ENCODE measurements at places on chromosomes 2 and 18.

GRCh38 chr2:60849187-60849586 lies 32.2 kb upstream of the REL start:
- no peak for DNase-seq

DNA sequence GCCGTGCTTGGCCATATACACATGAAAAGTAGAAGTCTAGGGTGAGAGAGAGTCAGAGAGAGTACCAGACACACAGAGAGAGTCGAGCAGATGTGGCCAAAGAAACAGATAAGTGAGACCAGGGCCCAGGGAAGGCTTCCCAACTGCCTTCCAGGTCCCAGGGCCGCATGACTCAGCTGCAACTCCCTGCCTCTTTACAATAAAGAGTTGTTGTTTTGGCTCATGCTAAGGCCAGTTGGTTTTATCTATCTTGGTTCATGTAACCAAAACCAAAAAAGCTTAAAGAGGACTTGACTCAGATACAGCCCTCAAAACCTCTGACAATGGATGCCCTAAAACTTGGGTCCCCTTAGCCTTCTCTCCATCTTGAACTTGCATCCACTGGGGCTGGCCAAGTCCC lies 36.9 kb downstream of the REEP1 start:
- DNase-seq, result no peak

GRCh38 chr2:18585526-18585925 lies 3.8 kb downstream of the NT5C1B start:
- no peak for DNase-seq

DNA sequence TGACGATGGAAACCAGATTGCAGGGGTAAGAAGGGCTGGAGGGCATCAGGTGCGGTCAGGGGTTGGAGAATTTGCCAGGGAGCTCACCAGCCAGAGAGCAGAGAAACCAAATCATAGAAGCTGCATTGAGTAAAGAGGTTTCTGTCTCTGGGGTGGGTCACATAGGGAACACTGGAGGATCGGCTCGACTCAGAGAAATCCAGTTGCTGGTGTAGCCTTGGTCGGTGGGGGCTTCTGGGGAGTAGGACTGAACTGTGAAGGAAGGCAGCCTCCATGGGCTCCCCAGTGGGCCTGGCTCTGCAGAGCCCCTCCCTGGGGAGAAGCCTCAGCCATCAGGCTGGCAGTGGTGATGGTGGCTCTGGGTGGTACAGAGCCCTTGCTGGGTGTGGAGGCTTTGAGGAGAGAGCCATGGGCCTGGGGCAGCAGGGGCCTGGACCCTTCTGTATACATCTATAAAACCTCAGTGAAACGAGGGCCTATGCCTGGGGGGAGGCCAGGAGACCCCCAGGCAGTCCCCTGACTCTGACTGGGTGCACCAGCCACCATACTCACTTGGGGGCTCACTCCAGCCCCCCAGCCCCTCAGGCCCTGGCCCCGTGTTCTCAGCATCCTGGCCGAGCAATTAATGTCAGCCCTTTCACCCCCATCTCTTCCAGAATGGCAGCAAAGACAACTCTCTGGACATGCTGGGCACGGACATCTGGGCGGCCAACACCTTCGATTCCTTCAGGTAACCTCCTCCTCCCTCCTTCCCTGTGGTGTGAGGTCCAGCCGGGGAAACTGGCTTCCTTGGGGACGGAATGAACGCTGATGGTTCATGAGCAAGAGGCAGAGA lies 124.5 kb downstream of the CTIF start:
- DNase-seq, result peak; percentile 37

- no peak for DNase-seq
Measured at GRCh38 chr2:72605836-72606442, 219.9 kb downstream of the EXOC6B start.

GRCh38 chr2:236743039-236743920 lies 173.7 kb downstream of the ACKR3 start:
- no peak for DNase-seq

DNA sequence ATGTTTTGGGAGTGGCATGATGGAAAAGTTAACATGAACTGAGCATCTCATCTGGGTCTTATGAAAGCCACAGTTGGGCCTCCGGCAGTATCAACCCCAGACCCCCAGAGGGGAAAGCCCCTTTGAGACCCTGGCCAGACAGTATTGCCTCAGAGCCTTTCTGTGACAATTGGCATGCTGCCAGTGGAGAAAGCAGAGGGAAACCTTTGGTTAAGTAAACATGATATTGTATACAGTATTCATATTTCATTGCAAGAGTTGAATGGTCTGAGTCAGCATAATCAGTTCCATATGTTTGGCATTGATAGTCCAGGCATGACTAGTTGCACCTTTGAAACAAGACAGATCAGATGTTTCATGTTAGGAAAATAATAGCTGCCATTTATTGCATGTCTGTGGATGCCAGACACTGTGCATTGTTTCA lies 20.0 kb downstream of the MERTK start:
- DNase-seq, result no peak

DNA sequence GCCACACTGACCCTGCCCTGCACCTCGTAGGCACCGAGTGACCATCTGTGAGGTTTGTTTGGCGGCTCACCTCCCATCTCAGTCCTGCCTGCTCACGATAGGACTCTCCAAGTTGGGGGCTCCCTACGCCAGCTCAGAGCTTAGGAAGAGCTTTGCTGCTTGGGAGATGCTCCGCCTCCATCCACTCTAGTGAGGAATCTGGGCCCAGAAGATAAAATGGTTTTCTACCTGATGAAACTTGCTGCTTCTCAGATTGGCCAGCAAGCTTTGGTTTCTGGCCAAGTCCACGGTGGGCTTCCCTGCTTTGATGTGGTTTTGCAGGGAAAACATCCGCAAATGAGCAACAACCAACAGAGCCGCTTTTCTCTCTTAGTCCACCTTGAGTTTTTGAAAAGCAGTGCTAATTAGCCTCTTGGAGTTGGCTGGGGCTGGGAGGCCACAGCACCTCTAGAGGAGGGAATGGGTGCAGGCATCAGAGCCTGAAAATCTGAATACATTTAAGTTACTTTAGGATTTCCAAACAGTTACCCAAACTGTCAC lies 42.2 kb downstream of the THNSL2 start:
- no peak for DNase-seq

DNA sequence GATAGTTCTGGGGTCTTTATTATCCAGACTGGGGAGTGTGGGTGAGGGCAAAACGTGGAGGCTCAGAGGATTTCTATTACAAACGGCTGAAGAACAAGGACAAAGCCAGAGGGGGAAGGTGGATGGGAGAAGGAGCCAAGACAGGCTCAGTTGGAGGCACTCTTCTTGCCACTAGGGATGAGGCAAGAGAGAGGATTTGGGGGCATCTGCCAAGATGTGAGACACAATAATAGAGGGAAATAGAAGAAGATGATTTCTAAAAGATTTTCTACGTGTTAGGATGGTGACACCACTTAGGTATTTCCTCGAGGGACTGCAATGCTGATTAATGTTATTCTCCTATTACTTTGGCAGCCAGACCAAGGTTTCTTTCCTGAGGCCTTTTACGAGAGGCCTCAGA lies 71.8 kb downstream of the APOB start:
- DNase-seq, result no peak

DNA sequence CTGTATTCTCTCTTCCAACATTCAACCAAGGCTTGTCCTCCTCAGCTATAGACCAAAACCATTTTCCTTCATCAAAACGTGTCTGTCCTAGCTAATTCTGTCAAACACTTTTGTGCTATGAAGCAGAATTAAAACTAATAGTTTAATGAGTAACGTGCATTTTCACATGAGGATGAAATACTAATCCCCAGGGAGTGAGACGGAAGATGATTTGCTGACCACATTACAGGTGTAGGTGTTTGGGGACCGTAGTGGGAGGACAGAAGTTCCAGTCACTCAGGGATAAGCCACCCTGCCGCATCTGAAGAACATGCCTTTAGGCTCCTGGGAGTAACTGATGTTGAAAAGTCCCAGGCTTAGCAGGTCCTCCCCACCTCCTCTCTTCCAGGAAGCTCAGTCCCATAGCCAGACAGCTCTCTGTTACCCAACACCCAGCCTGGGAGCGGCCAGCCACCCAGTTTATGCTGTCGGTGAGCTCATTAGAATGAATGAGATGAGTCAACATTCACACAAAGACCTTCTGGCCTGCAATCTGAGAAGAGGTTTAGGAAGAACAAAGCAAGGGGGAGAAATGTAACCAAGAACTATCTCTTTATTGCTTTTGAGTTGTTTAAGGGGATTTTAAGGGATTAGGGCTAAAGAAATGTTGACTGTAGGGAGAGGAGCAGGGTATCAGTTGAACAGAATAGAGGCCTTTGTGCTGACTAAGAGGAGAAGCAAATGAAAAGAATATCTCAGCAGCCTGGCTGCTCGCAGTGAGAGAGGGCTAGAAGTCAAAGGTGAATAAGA lies 122.5 kb downstream of the FOXI3 start:
- DNase-seq, result no peak

DNA sequence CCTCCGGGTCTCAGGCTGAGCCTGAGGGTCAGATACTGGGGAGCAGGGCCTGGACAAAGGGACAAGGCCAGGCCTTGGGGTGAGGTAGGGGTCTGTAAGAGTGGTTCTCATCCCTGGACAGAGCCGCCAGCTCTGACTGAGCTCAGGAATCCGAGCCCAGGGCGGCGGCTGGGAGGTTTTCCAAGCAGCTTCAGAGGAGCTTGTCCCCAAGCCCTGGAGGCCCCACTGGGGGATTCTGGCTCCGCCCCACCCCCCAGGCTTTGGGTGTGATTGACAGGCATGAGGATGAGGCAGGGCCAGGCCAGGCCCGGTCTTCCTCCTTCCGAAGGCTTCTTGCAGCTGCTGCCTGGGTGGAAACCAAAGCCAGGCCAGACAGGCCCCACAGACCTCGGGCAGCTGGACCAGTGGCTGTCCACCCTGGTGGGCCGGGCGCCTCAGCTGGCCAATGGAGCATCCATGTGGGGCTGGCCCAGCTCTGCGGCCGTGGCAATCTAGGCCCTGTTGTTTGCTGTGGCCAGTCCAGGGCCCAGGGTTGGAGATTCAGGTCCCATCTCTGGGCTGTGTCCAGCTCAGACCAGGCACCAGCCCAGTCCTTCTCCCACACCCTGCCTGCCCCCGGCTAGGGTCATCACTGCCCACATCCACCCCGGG lies 23.1 kb upstream of the GPC1 start:
- DNase-seq, result no peak

GRCh38 chr2:69134306-69134945 lies 121.4 kb downstream of the ANTXR1 start:
- DNase-seq, result no peak

- no peak for DNase-seq
Measured at GRCh38 chr2:176166272-176166671, 9.2 kb downstream of the HOXD3 start.

- DNase-seq, result no peak
Measured at GRCh38 chr2:189178054-189178453, 1.5 kb downstream of the COL5A2 start.

GRCh38 chr2:240919161-240919781 lies 13.1 kb downstream of the CROCC2 start:
- peak; percentile 7 for DNase-seq

- DNase-seq, result no peak
Measured at GRCh38 chr2:29082804-29083495, 8.6 kb upstream of the PCARE start.

- DNase-seq, result no peak
Measured at GRCh38 chr18:66346833-66347588, 256.9 kb downstream of the CDH19 start.

DNA sequence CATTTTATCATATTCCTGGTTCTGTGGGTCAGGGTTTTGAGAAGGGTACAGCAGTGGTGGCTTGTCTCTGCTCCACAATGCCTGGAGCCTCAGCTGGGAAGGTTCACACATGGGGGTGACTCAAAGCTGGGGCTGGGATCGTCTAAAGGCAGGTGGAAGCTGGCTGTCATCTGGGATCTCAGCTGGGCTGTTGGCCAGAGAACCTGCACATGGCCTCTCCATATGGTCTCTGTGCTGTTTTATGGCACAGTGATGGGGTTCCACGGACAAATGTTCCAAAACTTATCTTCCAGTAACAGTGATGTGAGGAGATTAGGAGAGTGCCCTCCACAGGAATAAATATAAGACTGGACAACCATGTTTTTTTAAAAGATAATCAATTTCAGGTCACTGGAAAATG lies 191.4 kb downstream of the SS18 start:
- DNase-seq, result no peak

- DNase-seq, result no peak
Measured at GRCh38 chr2:98647636-98648035, 39.2 kb downstream of the UNC50 start.

GRCh38 chr18:23397907-23398306 lies 55.2 kb upstream of the RIOK3 start:
- no peak for DNase-seq

- DNase-seq, result no peak
Measured at GRCh38 chr18:3037423-3037915, 24.5 kb upstream of the LPIN2 start.

GRCh38 chr2:83238111-83238510 lies 1221.0 kb downstream of the SUCLG1 start:
- DNase-seq, result no peak

GRCh38 chr18:34643989-34644388 lies 66.1 kb upstream of the DTNA start:
- DNase-seq, result no peak

DNA sequence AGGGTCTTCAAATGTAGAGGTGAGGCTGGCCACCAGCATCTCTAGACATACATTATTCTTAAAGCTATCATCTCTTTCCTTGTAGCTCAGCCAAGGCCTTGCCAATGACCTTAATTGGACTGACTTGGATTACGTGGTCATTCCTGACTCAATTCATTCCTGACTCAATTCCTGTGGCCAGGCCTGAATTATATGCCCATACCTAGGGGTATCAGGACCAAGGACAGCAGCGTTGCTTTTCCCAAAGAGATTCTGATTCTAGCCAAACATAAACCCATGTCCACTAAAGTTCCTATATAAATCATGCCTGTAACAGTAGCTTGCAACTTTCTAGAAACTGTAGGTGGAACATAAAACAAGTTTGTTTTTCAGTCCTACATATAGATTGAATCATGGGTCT lies 231.7 kb downstream of the ARL6IP6 start:
- no peak for DNase-seq

GRCh38 chr18:71011389-71011788 lies 722.5 kb downstream of the SOCS6 start:
- DNase-seq, result no peak

DNA sequence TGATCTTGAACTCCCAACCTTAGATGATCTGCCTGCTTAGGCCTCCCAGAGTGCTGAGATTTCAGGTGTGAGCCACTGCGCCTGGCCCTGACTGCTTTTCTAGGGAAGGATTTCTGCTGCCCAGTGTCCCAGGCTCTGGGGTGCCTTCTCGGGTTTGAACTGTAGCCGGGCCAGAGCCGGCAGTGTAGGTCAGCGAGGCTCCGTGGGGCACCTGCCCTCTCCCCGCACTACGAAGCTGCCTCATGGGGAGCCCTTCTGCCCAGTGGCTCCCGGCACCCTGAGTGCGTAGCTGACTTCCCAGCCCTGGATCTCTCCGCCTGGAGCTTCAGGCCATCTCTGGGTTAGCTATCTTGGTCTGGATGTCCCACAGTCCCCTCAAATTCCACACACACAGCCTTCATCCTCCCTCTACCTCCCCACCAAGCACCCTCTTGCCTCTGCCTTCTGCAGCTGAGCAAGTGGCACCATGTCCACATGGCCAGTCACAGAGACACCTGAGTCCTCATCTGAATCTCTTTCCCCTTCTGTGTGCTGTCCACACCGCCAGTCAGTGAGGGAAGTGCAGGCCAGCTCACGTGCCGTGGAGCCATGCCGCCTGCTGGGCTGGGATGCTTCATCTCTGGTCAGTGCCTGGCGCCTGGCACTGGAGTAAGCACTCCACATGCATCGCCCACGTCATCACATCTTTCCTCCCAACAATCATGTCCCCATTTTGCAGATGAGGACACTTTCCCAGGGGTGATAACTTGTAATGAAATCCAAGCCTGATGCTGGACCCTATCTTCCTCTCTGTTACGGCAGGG lies 69.2 kb downstream of the EDAR start:
- DNase-seq, result no peak

- no peak for DNase-seq
Measured at GRCh38 chr2:237708961-237709360, 81.6 kb downstream of the LRRFIP1 start.

Measured in head of caudate nucleus (tissue), 42 donors.